ENCODE measurements at places on chromosomes 13 and 19.
A peak's percentile ranks its signal among the peaks of the same experiment; 100 is the strongest.

GRCh38 chr13:111915104-111915551 is 151.8 kb upstream of the SOX1 start:
- no peak for DNase-seq

DNA sequence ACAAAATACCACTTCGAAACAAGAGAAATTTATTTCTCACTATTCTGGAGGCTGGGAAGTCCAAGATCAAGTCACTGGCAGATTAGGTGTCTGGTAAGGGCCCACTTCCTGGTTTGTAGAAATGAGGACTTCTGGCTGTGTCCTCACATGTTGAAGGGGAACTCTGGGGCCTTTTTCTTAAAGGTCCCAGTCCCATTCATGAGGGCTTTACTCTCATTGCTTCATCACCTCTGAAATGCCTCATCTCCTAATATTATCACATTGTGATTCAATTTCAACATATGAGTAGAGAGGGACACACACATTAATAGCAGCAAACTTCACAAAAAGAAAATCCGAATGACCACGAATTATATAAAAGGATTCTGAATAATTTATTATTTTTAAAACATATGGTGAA is 21.6 kb upstream of the SIGLEC14 start:
- no peak for DNase-seq

DNA sequence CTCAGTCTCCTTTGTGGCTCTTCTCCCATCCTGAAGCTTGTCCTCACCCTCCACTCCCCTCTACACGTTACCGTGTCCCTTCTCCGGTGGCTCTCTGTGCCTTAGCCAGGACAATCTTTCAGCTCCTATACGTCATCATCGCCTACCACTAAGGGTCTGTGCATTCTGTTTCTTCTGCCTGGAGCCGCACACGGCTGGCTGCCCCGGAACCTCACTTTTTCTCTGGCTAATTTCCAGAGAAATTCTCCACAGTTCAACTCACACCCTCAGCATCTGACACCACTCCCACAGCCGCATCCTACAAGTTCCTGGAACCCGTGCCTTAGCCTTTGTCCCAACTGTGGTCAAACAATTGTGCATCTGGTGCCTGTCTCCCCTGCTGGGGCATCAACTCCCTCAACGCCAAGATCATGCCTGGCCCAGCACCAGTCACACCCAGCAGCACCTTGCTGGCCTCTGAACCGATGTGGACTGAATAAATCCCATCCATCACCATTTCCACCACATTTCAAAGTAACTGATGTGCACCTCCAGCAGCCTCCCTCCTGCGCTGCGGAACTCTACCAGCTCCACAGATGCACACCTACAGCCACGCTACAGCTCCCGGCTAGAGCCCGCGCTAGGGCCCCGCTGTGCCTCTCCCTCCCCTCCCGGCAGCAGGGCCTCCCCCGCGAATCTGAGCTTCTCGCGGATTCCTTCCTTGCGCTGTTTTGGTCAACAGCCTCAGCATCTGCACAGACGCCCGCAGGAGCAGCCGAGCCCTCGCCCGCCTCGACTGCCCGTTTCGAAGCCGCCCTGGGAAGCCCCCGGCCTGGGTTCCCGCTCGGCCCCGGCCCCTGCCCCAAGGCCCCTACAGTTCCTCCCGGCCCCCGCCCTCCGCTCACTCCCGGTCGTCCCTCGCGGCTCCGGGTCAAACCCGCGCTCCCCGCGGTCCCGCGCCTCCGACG is 689 bp downstream of the DCUN1D2 start:
- DNase-seq: peak; percentile 6

DNA sequence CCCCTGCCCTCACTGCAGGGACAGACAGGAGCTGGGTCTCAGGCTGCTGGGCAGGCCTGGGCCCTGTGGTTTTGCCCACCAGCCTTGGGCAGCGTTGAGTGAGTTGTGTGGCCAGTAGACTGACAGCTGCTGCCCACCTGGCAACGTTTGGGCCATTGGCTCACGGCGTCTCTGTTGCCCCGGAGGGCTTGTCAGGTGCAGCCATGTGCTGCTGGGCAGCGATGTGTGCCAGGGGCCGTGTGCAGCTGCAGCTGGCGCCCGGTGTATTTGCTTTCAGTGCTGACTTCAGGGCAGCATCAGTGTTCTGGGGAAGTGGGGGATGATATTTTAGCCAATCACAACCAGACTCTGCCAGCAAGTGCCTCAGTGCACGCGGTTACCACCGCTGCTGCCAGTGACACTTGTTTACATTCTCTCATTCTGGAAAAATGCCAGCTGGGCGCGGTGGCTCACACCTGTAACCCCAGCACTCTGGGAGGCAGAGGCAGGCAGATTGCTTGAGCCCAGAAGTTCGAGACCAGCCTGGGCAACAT is 10.6 kb downstream of the FZR1 start:
- DNase-seq: no peak

GRCh38 chr13:94987869-94988268 is 275.5 kb upstream of the SOX21 start:
- no peak for DNase-seq

- no peak for DNase-seq
These were observed 95.2 kb downstream of the FRY start for GRCh38 chr13:32126756-32127155.

GRCh38 chr13:112104881-112105234 is 37.9 kb downstream of the SOX1 start:
- DNase-seq: no peak

DNA sequence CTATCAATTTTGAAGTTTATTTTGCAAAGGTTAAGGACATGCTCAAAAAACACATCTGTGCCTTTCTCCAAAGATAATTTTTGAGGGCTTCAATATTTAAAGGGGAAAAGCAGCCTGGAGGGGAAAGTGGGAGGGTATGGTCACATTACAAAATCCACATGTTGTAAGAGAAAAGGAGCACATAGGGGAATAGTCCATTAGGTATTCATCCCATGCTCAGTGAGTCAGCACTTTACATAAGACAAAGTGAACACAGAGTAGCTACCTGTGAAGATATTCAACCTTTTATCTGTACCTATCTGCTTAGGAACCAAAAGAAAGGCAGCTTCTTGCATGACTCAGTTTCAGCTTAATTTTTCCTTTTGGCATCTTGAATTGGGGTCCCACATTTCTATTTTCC is 932.0 kb downstream of the SLITRK6 start:
- DNase-seq: no peak

DNA sequence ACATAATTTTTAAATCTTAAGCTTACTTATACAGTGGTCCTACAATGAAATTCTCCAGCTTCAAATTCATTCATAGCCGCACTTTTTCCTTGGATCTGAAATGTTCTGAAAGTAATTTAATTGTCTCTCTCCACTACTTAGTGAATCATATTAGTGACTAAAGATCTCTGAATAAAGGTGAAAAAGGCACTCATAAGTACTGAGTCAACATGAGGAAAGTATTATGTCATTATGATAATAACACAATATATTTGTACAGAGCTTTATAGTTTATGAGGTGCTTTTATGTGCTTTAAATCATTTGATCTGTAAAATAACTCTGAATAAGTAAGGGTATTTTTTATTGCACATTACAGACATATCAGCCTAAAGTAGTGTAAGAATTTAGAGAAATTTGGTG is 628.2 kb upstream of the SLITRK5 start:
- no peak for DNase-seq

DNA sequence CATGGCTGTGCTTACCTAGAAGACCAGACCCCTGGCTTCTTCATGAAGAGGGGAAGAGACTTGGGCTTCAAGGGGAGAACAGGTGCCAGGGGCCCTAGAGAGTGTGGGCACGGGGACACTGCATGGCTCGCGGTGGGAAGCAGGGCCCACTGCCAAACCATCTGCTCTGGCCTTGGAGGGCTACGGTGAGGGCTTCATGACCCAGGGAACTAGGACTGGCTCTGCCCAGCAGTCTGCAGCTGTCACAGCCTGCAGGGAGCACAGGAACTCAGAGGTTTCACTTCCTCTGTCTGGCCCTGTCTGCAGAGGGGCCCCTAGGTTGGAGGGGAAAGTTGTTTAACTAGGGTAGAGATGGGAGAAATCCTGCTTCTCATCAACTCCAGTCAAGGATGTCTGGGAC is 4.3 kb downstream of the ERCC1 start:
- DNase-seq: no peak

GRCh38 chr13:114065141-114065925 is 67.1 kb downstream of the RASA3 start:
- peak; percentile 50 for DNase-seq

DNA sequence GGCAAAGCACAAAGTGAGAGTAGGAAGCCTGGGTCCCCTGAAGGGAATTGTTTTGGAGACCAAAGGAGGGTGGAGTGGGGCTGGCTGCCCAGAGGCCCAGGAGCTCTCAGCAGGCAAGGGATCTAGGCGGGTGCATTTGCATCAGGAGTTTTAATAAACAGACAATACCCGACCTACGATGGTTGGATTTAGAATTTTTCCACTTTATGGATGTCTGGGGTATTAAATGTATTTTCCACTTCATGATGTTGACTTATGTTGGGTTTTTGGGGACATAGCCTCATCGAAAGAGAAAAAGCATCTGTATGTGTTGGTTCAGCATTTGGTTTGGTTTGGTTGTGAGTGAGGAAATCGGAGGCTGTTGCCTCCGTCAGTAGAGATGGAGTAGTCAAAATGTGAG is 205.2 kb upstream of the MAB21L1 start:
- DNase-seq: no peak

- peak; percentile 44 for DNase-seq
These were observed 1.9 kb downstream of the FOXO1 start for GRCh38 chr13:40664350-40665125.

- DNase-seq: no peak
These were observed 8.6 kb downstream of the EPN1 start for GRCh38 chr19:55683449-55684261.

DNA sequence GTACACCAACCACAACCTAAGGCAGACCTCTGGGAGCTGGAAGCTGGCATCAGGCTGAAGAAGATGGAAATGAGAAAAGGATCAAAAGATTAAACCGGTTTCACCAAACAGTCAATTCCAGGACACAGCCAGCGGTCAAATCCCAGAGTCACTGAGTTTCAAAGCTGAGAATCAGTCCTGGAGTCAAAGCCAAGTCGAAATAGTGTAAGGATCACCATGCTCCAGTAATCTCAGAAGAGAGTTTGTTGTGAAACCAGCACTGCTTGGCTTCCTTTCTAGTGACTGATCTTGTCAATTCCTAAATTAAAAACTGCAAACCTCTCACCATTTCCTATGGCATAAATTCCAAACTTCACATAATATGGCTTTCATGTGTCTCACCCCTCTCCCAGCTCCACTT is 198.8 kb downstream of the GPC6 start:
- DNase-seq: no peak

DNA sequence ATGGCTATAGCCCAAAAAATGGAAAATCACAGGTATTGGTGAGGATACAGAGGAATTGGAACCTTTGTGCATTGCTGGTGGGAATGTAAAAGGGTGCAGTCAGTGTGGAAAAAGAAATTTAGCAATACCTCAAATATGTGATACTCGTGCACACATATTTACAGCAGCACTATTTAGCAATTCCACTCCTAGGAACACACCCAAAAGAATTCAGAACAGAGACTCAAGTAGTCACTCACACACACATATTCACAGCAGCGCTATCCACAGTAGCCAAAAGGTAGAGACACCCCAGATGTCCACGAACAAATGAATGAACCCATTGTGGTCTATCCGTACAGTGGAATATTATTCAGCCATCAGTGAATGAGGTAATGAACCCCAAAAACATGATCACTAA is 114.0 kb downstream of the COL4A2 start:
- DNase-seq: no peak

DNA sequence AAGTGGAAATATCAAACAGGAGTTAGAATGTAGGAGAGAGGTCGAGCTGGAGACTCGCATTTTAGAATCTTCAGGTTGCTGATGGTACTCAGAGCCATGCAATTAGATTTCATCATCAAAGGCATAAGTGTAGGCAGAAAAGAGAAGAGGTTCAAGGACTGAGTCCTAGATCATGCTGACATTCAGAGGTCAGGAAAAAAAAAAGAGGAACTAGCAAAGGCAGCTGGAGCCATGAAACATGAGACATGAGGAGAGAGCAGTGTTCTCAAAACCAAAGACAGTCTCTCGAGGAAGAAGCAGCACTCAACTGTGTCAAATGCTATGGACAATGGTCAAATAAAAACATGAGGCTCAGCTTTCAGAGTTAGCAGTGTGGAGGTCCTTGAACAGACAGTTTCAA is 12.4 kb upstream of the TPP2 start:
- no peak for DNase-seq

DNA sequence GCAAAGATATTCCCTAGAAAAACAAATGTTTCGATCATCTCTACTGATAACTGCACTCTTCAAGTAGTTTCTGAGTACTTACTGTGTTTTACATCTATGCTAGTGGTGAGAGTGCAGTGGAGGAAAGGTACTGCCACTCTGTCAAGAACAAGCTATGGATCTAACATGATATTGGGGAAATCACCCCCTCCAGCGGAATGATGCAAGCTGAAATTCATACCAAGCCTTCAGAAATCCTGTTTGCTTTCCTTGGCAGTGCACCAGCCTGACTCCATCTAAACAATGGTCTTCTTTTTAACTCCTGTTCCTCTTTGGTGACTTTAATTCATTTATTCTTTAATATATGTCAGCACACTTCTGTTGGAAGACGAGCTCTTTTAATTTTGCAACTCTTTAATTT is 238.0 kb downstream of the PCDH9 start:
- DNase-seq: no peak

- no peak for DNase-seq
These were observed 22.4 kb downstream of the GTF2F2 start for GRCh38 chr13:45142440-45143345.

DNA sequence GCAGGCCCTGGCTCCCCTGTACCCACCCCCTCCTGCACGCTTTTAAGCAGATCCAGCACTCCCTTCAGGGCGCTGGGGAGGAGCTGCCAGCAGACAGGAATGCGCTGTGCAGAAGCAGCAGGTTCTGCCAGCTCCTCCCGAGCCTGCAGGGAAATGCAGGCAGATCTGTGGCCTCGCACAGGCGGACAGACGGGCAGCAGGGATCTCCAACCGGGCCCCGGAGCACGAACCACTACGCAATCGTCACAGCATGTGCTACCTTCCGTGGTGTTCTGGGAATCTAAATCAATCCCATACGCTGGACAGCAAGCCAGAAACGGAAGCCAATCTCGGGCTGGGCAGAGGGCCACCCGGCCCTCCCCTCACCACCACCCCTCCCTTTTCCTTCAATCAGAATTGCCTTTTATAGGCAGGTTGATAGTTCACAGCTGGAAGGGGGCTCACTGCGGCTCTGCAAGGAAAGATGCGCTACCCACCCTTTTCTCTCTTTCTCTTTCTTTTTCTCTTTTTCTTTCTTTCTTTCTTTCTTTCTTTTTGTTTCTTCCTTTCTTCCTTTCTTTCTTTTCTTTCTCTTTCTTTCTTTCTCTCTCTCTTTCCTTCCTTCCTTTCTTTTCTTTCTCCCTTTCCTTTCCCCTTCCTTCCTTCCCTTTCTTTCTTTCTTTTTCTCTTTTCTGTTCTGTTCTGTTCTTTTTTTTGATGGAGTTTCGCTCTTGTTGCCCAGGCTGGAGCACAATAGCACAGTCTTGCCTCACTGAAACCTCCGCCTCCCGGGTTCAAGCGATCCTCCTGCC is 99.9 kb downstream of the GNG7 start:
- no peak for DNase-seq
